ENCODE measurements at places on chromosomes 11 and 22.

DNA sequence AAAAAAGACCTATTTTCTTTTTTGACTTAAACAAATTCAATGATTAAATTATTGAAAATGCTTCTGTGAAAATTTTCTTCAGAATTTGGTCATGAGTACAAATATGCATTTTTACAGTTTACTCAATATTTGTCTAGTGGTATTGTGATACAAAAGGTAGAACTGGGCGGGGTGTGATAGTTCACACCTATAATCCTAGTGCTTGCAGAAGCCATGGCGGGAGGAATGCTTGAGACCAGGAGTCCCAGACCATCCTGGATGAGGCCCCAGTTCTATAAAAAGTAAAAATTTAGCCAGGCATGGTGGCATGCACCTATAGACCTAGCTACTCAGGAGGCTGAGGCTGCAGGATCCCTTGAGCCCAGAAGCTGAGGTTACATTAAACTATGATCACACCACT, 90.6 kb downstream of the ARHGAP42 start:
- DNase-seq, result no peak

DNA sequence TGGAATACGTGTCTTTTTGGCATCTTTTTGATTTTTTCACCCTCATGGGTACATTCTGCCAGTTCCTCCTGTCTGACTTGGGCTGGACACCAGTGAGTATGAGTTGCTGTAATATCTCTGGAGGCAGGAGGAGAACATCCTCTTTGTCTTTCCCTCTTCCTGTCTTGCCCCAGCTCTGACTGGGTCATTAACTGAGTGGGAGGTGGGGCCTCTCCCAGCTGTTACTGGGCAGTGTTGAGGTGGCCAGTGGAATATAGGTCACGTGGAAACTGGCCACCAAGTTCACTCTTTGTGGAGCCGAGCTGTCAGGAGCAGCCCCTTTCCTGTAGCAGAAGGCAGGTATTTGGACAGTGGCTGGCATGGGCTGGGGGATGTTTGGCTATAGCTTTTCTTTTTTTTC, 2.2 kb downstream of the GLB1L2 start:
- no peak for DNase-seq

- no peak for DNase-seq
Measured at GRCh38 chr11:32307471-32307870, 127.9 kb downstream of the WT1 start.

GRCh38 chr11:68053117-68053516, 14.3 kb downstream of the TCIRG1 start:
- no peak for DNase-seq

DNA sequence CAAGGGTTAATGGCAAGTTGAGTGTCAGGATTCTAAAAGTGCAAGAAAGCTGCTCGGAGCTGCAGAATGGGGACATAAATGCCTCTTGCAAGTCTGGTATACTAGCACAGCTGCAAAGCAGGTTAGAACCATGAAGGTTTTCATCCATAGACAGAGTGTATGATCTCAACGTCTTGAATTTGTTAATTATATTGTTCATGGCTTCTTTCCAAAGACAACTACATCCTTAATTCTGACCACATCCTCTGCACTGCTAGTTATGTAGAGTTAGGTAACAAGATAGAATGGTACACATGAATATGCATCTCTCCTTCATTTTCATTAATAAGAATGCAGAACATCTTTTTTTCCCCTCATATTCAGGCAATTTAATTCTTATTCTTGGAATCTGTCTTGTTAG, 34.2 kb downstream of the EXPH5 start:
- peak; percentile 10 for DNase-seq

- no peak for DNase-seq
Measured at GRCh38 chr22:41656556-41656955, 32.1 kb downstream of the SNU13 start.

DNA sequence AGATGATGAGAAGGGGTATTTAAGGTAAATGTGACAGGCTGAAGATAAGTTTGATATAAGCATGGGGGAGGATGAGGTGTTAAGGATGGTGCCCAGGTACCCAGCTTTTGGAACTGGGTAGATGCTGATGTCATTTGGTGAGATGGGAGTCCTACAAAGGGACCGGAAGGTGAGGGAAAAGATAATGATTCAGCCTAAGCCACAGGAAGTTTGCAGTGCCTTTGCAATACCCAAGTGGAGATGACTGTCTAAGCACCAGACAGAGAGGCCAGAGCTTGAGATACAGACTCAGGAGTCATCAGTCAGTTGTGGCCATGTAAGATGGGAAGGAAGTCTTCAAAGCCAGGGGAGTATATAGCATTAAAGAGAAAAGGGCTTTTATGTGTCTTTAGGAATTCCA, 30.0 kb upstream of the SMCO4 start:
- DNase-seq, result no peak

DNA sequence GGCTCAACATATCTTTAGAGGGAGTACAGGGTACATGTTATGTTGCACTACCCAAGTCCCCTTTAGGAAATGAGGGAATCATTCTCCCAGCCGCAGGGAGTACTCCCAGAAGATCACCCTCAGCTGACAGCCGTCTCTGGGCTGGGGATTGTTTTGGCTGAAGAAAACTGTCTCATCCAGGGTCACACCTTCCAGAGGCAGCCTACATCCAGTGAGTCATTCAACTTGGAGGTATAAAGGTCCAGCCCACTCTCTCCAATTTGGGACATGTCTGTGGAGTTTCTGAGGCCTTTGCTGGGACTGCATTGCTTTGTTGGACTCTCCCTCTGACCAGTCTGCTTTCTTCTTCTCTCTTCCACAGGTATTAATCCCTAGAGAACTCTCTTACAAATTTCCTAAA, 42.1 kb downstream of the RASSF10 start:
- DNase-seq, result no peak
